ENCODE measurements at places on chromosomes 6 and 20. TPM values are rescaled to one million over a fixed set of nuclear protein-coding genes. Genes with fewer than 3 reads are reported as not detected.

Gene DNAH8
- not detected for total RNA-seq

Gene FOXQ1
- total RNA-seq, result not detected

DNA sequence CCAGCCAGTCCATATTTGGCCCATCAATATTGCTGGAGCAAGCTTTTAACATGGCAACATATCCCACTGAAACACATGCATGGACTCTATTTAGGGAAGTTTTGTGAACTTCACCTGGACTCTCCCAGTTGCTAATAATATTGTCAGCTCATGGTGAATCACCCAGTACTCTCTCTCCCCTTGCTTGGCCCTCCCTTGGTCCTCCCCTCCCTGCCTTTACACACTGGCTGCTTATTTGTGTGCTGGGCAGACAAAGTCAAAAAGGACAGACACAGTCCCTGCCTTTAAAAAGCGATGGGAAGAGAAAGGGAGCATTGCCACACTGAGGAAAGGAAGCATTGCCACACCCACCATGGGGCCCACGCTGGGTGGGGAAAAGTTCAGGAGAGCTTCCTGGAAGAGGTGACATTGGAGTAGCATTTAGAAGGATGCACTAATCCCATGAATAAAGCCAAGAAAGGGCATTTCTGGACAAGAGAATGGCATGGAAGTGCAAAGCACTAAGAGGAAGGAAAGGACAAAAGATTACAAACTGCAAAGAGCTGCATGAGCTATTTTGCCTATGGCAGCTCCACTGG is 143.4 kb upstream of the EXOC2 start:
- no peak for DNase-seq

- no peak for DNase-seq
Measured at GRCh38 chr6:87498048-87498447, 25.3 kb downstream of the SLC35A1 start.

DNA sequence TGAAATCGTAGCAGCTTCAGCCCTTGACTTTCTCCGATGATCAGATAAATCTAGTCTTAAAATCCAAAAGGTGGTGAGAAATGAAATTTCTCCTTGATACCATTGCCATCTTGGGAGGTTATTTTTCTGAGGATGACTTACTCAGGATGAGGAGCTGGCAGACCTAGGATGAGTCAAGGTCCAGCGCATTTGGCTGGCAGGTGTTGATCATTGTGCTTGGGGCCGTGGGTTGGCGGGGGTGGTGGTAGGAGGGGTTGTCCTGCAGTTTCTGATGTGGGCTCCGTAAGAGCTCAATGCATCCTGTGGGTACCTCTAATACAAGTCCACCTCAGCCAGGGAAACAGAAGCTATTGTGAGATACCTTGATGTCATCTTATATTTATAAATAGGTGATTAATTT is 148.3 kb upstream of the SCGN start:
- DNase-seq, result no peak

GRCh38 chr6:135434095-135434494 is 63.4 kb downstream of the AHI1 start:
- no peak for DNase-seq

DNA sequence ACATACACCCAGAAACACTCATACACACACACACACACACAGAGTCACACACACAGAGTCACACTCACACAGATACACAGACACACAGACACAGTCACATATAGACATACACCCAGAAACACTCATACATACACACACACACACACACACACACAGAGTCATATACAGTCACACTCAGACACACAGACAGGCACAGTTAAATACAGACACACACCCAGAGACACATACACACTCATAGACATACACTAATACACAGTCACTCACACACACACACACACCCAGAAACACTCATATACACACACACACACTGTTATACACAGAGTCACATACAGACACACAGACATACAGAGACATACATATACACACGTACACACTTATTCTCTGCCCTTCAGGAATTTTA is 250.9 kb downstream of the QKI start:
- no peak for DNase-seq

GRCh38 chr6:121309768-121310469 is 24.4 kb downstream of the TBC1D32 start:
- no peak for DNase-seq

Data from thoracic aorta (tissue), 2 donors.